NCI-H774 (cell line): ENCODE measurements at places on chromosomes 4 and X.
A peak's percentile ranks its signal among the peaks of the same experiment; 100 is the strongest.

DNA sequence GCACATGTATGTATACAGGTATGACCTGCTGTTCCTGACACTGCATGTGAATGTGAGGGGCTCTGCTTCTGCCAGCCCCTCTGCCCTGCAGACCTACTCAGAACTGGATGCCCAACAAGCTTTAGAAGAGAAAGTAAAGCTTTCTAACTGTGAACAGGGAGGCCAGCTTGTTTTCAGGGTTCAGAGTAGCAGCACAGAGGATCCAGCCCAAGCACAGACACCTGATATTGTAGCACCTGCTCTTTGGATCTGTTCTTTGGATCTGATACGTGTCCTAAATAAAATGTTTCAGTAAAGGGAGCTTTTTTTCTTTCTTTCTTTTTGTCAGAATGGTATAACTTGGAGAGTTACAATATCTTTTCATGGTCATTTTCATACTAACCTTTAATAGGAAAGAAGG is 19.2 kb downstream of the DCUN1D4 start:
- no peak for DNase-seq

GRCh38 chr4:90546114-90546513 is 418.9 kb downstream of the CCSER1 start:
- no peak for DNase-seq

- no peak for DNase-seq
Measured at GRCh38 chr4:61245069-61245714, 45.1 kb downstream of the ADGRL3 start.

GRCh38 chr4:184457535-184458249 is 16.7 kb downstream of the IRF2 start:
- no peak for DNase-seq

DNA sequence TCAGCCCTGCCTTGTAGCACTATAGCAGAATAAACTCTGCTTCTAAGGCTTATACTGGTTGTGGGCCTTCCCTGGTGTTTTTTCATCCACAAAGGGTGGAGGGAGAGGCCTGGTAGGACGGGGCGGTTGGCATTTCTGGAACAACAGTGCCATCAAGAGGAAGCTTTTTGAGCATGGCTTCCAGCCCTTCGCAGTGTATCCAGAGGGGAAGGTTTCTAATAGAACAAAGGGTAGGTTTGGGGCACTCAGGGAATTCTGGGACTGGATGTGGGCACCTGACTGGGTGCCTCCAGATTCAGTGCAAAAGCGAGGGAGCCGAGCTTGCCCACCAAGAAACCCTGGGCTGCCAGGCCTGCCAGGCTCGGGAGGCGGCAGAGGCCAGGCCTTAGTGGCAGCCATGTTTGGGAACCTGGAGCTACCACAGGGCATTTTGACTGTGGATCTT is 229.6 kb upstream of the AGTR2 start:
- DNase-seq = peak; percentile 58

GRCh38 chrX:149346306-149346705 is 158.8 kb downstream of the IDS start:
- DNase-seq = no peak

GRCh38 chr4:40601641-40602040 is 28.0 kb downstream of the RBM47 start:
- DNase-seq = no peak

GRCh38 chr4:166314902-166315301 is 441.9 kb downstream of the TLL1 start:
- DNase-seq = no peak

GRCh38 chr4:55498051-55498450 is 48.7 kb downstream of the CLOCK start:
- DNase-seq = no peak

DNA sequence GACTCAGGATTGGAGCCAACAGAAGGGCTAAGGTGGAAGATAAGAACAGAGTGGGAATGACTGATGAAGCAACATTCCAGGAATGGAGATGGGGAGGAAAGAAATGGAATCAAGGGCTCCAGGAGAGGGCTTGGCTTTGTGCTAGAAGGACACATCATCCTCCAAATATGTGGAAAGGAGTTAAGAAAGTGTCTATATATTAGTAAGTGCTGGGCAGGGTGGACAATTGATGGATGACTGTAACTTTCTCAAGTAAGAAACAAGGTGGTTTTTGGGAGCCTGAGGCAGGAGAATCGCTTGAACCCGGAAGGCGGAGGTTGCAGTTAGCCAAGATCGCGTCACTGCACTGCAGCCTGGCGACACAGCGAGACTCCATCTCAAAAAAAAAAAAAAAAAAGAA is 71.6 kb upstream of the NFKB1 start:
- no peak for DNase-seq

GRCh38 chr4:26858947-26859401 is 1.7 kb upstream of the STIM2 start:
- DNase-seq = peak; percentile 21

DNA sequence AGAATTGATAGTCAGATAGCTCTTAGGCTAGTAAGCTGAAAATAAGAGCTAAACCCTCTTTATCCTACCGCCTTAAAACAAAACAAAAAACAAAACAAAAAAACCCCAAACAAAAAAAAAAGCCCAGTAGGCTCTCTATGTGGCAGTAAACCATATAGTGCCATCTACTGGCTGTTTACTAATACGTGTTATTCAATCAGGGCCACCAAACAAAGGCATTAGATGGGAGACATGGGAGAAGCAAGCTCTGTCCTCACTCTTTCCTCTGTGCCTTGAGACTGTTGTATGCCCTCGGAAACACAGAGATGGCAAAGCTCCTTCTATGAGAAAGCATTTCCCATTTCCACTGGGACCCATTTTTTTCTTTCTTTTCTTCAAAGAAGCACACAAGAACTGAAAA is 148.8 kb upstream of the MID1 start:
- DNase-seq = peak; percentile 42

GRCh38 chr4:144223661-144224060 is 83.1 kb upstream of the GYPA start:
- no peak for DNase-seq

- DNase-seq = no peak
Measured at GRCh38 chr4:143402776-143403552, 66.3 kb downstream of the GAB1 start.

DNA sequence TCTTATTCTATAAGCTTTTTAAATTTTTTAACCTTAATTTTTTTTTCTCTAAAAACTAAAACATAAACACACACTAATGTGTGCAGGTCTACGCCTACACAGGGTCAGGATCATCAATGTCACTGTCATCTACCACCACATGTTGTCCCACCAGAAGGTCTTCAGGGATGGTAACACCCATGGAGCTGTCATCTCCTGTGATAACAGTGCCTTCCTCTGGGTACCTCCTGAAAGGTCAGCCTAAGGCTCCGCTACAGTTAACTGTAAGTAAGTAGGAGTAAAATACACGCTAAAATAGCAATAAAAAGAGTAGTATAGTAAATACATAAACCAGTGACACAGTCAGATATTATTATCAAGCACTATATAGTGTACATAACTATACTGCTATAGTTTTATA is 45.9 kb upstream of the GPRIN3 start:
- no peak for DNase-seq

GRCh38 chr4:84734037-84734436 is 151.1 kb downstream of the CDS1 start:
- no peak for DNase-seq

- no peak for DNase-seq
Measured at GRCh38 chrX:134569306-134569705, 89.0 kb downstream of the PLAC1 start.

GRCh38 chr4:146833530-146833929 is 112.1 kb downstream of the TTC29 start:
- DNase-seq = no peak

- DNase-seq = no peak
Measured at GRCh38 chrX:47629419-47630200, at the start of gene CFP. TSS of gene CFP (minus strand) at chrX:47629930. CDS start at chrX:47629844, 86 bp downstream.

- no peak for DNase-seq
Measured at GRCh38 chr4:158726633-158727032, 3.4 kb upstream of the PPID start.

GRCh38 chr4:25826074-25826752 is 36.6 kb downstream of the SEL1L3 start:
- DNase-seq = no peak

GRCh38 chrX:8730812-8731558 is 952 bp downstream of the ANOS1 start:
- DNase-seq = no peak

GRCh38 chr4:30281986-30282385 is 438.2 kb upstream of the PCDH7 start:
- no peak for DNase-seq

DNA sequence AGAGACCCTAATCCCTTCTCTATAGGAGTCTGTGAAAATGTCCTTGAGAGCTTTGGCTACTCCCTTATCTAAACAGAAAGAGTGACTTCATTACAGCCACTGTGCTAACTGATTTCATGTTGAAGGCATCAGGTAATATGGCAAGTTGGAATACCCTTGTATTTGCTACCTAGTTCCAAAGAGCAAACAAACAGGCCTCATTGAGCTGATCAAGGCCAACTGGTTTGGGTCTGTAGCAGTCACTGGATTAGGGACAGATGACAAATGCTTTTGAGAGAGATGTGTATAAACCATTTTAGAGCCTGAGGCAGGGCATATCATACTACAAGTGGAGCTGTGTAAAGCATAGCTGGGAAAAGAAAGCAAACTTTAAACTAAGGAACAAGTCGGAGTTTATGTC is 22.9 kb upstream of the PDLIM5 start:
- no peak for DNase-seq

GRCh38 chr4:147340591-147341120 is 140.2 kb upstream of the EDNRA start:
- DNase-seq = no peak

DNA sequence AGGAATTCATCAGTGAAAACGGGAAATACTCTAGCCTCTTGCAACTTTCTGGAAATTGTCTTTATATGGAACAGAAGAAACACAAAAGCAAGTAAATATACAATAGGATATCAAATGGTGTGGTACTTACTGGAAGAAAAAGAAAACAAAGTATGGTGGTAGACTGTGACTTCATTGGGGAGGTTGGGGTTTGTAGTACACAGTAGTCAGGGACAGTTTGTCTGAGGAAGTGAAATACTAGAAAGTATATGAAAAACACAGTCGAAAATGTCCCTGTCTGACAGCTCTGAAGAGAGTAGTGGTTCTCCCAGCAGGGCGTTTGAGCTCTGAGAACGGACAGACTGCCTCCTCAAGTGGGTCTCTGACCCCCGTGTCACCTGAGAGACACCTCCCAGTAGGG is 390.0 kb upstream of the NWD2 start:
- DNase-seq = no peak

DNA sequence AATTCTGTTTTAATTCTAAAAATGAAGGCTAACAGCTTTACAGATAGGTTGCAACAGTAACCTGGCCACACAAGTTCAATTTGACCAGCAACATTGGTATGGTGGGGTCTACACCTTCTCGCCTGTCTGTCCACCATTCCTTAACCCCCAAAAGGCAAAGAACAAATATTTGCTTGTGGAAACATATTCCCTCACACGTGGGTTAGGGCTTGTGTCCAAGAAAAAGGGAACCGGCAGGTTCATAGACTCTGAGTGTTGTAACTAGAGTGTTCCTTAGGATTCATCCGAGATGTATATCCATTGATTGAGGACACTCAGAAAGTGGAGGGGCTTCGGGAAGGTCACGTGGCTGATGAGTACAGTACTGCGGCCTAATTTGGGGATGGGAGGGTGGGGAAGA is 54.1 kb downstream of the C4orf51 start:
- no peak for DNase-seq

DNA sequence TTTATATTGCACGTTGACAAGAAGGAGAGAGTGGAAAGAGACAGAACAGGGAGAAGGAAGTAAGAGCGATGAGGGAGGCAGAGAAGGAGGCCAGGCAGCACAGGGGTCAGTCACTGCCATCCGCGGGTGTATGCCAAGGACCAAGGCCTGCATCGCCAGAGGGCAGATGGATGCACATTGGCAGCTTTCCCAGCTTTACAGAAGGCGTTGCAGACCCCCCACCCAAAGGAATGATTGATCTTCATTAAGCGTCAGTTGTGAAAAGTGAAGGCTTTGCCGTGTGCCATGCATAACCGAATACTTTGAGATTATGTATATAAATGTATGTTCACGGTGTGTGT is 21.6 kb downstream of the PIGG start:
- no peak for DNase-seq

DNA sequence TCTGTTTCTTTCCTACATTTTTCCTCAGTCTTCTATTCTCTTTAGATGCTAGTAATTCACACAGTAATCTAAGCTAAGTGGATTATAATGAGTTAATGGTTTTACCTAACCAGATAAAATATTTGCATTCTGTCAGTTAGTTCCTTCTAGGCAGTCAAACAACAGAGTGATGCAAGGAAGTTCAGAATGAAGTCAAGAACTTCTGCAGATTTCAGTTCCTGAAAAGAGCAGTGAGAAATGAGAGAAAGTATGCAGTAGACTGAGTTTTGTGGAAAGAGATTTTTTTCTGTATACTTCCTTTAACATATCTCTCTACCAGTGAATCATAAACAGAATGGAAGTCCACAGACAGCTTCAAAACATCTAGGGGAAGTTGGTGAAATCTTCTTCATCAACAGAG is 774.0 kb upstream of the POU3F4 start:
- no peak for DNase-seq

GRCh38 chr4:105937759-105938158 is 42.5 kb downstream of the NPNT start:
- DNase-seq = no peak

- peak; percentile 74 for DNase-seq
Measured at GRCh38 chrX:130170752-130171445, 863 bp upstream of the RAB33A start.

GRCh38 chr4:85725721-85726170 is 250.8 kb downstream of the ARHGAP24 start:
- no peak for DNase-seq

- DNase-seq = no peak
Measured at GRCh38 chr4:16136311-16136710, 52.5 kb upstream of the PROM1 start.

GRCh38 chr4:173293663-173294062 is 40.5 kb downstream of the HMGB2 start:
- no peak for DNase-seq
